ENCODE measurements at places on chromosomes 13 and 19. TPM values are rescaled to one million over a fixed set of nuclear protein-coding genes. Genes with fewer than 3 reads are reported as not detected.

DNA sequence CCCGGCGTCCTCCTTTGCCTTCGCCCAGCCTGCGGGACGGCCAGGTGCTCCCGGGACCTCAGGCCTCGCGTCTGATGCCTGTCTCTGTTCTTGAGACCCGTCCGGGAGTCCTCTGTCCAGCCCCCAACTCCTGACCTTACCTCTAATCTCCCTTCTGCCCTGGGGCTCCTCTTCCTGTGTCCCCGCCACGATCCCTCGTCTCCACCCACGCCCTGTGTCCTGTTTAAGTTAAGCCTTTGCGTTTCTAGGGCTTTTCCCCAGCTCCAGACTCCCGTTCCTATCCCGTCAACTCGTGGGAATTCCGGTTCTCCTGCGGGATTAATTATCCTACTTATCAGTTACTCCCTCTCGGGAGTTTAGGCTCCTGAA is 686 bp downstream of the LENG8 start:
- DNase-seq: no peak

- DNase-seq: no peak
Measured at GRCh38 chr13:39345982-39346381, 257.0 kb downstream of the LHFPL6 start.

GRCh38 chr19:7955696-7956095 is 12.2 kb upstream of the TIMM44 start:
- no peak for DNase-seq

DNA sequence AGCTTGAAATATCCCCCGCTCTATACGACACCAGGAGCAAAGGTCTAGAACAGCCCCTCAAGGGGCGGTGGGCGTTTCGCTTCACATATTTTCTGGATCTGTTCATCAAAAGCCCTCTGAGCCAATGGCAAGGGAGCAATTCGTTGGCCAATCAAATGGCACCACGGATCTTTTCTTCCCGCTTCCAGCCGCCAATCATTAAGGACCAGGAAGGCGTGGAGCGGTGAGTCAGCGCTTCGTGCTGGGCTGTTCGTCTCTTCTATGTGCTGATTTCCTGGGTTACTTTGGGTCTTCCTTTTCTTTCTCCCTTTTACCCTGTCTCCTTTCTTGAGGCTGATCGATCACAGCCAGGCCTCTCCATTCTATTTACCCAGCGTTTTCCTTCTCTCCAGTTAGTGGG is at the start of gene NLRP4:
NLRP4 (plus strand) TSS at position 201 of the 400 bp plus-strand sequence. CDS start 15,541 bp downstream, outside the sequence.
- no peak for DNase-seq

- DNase-seq: no peak
Measured at GRCh38 chr19:53982001-53982451, 9.4 kb upstream of the CACNG6 start.

DNA sequence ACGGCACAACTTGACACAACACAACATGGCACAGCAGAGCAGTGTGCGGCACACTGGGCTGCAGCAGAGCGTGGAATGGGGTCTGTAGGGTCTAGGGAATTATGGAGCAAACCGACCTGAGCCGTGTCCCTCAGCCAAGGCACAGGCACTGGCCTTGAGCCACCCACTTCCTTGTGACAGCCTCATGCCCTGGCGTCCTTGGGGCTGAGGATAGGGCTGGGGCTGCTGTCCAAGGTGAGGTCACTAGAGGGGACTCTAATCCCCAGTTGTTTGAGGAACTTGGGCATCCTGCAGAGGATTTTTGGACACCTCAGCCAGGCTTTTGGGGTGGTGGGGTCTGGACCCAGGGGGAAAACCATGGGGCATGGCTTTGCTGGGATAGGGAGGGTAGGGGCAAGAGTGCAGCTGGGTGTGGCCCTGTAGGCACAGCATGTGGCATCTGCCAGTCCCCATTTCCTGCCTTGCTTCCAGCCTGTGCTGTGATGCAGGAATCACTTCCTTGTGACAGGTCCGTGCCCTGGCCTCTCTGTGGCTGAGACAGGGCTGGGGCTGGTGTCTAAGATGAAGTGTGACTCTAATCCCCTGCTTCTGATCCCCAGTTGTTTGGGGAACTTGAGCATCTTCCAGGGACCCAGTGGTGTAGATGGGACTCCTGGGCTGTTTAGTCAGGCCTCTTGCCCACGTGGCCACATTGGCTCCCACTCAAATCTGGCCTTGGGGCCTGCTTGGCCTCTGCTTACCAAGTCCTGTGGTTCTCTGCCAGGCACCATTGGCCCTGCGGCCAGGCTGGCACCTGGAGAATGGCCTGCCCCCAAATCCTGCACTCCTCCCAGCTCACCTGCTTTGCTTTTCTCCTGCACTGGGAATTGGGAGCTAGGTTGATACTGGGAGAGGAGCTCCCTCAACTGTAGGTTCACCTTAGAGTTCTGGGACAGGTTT is 78.5 kb downstream of the SCGB2B2 start:
- no peak for DNase-seq

GRCh38 chr19:4473763-4474513 is 1.8 kb downstream of the HDGFL2 start:
- no peak for DNase-seq

- no peak for DNase-seq
Measured at GRCh38 chr13:109802936-109803335, 16.6 kb upstream of the IRS2 start.

DNA sequence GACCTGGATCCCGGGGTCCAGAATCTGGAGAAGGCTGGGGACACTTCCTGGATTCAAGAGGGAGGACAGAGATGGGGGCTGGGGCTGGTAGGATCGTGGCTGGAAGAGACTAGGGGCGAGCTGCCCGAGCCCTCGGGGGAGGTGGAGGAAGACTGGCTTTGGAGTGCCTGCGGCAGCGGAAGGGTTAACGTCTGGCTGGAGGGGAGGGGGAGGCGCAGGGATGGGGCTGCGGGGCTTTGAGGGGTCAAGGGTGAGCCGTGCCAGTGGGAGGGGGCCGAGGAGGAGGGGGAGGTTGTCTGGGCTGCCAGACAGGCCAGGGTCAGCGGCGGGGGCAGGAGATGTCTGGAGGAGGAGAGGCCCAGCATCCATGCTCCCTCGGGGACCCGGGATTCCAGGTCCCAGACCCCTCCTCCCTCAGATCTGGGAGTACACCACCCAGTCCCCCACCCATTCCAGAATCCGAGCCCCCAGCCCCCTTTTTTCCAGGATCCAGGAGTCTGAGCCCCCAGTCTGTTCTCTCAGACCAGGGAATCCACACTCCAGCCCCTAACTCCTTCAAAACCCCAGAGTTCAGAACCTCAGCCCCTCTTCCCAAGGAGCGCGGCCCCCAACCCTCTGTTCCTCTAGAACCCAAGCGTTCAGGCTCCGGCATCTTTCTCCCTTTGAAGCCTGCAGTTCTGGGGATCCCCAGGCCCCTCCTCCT is 3.2 kb upstream of the SPACA6 start:
- no peak for DNase-seq

GRCh38 chr19:17240826-17241399 is 4.8 kb downstream of the NR2F6 start:
- DNase-seq: no peak

DNA sequence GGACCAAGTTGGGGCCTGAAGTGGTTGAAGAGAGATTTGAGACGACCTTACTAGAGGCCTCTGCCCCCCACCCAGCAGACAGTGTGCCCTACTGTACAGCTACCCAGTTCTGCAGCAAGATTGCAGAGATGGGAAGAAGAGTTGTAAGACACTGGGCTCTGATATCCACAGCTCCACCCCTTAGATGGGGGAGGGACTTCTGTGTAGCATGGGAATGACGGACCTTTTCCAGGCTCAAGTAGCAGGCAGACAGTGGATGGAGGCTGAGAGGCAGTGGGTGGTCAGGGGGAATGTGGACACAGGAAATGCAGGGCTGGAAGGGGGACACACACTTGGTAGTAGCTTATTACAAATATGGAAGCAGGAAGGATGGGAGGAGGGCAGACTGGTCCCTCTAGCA is 13.0 kb downstream of the LRFN3 start:
- no peak for DNase-seq

DNA sequence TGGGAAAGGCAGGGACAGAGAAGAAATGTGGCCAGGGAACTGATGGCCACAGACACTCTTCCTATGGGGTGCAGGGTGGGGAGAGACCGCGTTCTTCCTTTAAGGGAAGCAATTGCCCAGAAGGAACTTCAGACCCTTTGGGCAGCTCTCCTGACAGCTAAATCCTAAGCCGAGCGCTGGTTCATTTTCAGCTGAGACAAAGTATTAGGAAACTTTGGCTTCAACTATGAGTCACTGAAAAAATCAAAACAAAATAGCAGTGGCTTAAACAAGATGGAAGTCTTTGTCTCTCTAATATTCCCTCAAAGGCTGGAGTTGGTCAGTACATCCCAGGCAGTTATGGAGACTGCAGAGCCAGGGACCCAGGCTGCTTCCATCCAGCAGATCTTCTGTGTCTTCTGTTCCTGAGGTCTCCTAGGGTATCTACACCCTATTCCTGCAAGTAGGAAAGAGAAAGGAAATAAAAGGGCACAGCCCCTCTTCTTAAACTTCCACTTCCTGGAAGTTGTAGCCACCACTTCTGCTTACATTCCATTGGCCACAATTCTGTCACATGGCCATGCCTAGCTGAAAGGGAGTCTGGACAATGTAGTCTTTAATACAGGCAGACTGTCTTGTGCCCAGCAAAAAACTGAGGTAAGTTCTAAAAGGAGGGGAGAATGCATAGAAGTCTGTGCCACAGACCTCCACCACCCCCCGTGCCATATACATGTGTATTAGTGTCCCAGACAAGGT is 163.5 kb downstream of the KATNAL1 start:
- no peak for DNase-seq

Gene KLC3
- total RNA-seq: not detected

Gene ZNF98
- total RNA-seq: 0.10 TPM

Gene ATP8A2
- total RNA-seq: 0.22 TPM

Gene CACNG8
- total RNA-seq: not detected

All from activated CD4-positive, alpha-beta T cell treated with anti-CD3 and anti-CD28 coated beads, Interleukin-2, amount 10 ng/mL, durations not matched to agents 7 days and 5 days (primary cell).